Stimulated activated CD4-positive, alpha-beta T cell treated with anti-CD3 and anti-CD28 coated beads, Interleukin-2, amount 100 ng/mL, for 48 hours (primary cell): ENCODE measurements at places on chromosomes 2 and 18.

DNA sequence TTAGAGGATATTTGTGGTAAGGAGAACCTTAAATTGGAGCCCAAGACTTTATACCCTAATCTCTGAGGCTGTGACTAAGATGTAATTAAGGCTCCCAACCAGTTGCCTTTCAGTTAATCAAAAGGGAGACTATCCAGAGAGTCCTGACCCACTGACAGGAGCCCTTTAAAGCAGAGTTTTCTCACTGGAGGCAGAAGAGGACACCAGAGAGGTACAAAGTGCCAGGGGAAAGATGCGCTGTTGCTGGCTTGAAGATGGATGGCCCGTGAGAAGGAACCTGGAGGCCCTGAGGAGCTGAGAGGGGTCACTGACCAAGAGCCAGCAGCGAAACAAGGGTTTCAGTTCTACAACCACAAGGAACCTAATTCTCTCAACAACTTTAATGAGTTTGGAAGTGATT lies 137.3 kb downstream of the TMEM131 start:
- no peak for DNase-seq

GRCh38 chr2:66228128-66228547 lies 206.8 kb upstream of the MEIS1 start:
- DNase-seq = no peak

DNA sequence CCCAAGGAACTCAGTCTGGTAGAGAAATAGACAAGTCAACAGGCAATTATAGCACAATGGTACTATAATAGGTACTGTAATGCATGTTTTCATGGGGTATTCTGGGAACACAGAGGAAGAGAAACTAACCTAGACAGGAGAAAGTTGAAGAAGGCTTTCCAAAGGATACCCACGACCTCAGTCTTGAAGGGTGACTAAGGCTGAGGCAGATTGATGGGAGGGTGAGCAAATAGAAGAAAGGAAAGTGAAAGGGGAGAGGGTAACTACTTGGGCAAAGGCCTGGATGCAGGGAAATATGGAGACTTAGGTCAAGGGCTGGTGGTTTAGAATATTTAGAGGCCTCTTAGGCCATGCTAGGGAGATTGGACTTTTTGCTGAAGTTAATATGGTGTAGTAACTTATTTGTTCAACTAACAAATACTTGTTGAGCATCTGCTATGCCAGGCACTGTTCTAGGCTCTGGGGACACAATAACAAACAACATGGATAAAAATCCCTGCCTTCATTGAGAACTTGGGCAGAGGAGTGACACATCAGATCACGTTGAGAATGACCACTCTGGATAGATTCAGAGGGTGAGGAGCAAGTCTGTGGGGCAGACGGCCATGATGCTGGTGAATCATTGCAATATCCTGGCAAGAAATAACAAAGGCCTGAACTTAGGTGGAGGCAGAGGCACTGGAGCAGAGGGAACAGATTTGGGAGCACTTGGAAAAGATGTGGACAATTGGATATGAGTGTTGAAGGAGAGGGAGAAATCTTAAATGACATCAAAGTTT lies 56.4 kb downstream of the PLB1 start:
- DNase-seq = no peak

DNA sequence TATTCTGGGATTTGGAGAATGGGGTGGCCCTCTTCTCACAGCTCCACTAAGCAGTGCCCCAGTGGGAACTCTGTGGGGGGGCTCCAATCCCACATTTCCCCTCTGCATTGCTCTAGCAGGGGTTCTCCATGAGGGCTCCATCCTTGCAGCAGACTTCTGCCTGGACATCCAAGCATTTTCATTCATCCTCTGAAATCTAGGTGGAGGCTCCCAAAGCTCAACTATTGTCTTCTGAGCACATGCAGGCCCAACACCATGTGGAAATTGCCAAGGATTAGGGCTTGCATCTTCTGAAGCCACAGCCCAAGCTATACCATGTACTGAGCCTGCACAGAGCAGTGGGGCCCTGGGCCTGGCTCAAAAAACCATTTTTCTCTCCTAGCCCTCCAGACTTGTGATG lies 162.4 kb upstream of the CWC22 start:
- no peak for DNase-seq

DNA sequence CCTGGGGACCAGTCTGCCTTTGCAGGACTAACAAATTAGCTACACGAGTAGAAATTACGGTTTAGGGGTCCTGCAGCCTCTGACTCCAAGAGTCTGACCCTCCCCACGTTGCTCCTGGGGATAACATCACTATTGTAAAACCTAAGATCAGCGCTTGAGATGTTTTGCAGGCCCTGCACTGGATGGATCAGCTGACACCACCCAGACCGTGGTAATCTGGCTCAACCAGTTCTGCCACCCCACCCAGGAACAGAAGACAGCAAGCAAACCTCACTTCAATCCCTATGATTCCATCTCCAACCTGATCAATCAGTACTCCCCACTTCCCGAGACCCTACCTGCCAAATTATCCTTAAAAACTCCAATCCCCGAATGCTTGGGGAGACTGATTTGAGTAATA lies 31.7 kb downstream of the NGEF start:
- no peak for DNase-seq

- DNase-seq = no peak
Observed at GRCh38 chr18:67428805-67429204, 87.7 kb downstream of the DSEL start.

DNA sequence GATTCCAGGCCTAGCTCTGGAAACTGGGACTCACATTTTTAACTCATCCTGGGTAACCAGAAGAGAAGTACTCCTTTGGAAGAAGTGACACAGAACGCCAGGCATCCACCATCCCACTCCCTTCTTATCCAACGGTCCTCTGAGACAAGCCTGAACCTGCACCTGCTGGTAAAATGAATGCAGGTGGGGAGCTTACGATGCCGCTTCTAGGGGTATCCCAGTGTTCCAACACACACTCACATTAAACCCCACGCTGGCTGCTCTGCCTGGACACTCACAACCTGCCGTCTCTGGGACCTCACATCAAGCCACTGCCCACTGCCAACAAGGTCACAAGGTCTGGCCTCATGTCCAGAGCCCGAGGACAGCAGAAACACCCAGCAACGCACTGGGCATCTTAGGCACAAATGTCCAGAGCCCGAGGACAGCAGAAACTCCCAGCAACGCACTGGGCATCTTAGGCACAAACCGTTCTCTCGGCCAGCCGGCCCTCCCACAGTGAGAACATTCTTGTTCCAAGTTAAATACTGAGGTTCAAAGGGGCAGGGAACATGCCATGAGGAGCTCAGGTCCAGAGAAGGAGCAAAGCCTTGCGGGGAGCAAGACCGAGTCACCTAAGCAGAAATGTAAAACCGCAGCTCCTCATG lies 9.9 kb downstream of the SLC66A2 start:
- no peak for DNase-seq

DNA sequence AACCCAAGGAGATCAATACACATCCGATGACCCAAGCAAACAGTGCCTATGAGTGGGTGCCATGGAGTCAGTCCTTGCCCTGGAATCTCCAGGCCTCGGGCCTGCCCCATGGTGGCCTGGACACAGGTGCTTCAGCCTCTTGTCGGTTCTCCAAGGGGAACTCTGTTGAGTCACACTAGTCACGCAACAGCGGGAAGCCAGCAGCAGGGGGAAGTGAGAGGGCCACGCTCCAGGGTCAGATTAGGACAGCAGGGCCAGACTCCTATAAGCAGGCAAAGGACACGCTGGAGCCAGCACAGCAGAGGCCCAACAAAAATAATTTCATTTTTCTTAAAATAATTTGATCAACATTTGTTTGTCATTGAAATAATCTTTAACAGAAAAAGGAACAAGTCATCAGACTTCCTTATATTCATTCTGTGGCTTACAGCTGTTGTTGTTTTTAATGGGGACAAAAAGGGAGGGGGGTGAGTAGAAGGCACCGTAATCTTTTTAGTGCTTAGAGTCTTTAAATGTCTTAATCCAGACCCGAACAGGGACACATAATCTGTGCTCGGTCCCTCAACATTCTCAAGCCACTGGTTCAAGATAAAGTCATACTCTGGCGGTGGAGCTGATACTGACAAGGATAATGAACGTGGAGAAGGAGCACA lies 16.4 kb upstream of the ARMC9 start:
- DNase-seq = no peak

GRCh38 chr2:181463588-181463987 lies 6.4 kb downstream of the ITGA4 start:
- DNase-seq = no peak

- DNase-seq = no peak
Observed at GRCh38 chr2:142112757-142113221, 18.0 kb downstream of the LRP1B start.

- no peak for DNase-seq
Observed at GRCh38 chr18:76371301-76372203, 123.5 kb downstream of the ZNF516 start.

- DNase-seq = no peak
Observed at GRCh38 chr2:42951263-42951938, 159.0 kb upstream of the HAAO start.

- no peak for DNase-seq
Observed at GRCh38 chr2:52000151-52000855, 968.4 kb upstream of the NRXN1 start.

- DNase-seq = no peak
Observed at GRCh38 chr2:71250935-71251334, 24.0 kb upstream of the PAIP2B start.

DNA sequence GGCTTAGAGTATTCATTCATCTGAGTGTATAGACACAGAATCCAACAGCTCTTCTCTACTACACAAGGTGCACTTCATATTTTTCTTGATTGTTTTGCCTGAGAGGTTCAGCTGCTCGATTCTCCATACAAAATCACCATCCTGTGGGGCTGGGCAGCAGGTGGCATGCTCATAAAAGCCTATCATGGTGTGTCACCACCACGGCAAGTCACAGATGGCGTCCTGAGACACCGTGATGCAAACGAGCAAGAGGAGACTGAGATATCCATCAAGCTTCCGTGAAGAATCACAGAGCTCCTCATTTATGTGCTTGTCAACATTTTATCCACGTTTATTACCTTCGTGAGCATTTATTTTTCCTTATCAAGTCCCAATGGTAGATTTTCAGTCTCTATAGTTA lies 22.4 kb upstream of the NRP2 start:
- DNase-seq = no peak

DNA sequence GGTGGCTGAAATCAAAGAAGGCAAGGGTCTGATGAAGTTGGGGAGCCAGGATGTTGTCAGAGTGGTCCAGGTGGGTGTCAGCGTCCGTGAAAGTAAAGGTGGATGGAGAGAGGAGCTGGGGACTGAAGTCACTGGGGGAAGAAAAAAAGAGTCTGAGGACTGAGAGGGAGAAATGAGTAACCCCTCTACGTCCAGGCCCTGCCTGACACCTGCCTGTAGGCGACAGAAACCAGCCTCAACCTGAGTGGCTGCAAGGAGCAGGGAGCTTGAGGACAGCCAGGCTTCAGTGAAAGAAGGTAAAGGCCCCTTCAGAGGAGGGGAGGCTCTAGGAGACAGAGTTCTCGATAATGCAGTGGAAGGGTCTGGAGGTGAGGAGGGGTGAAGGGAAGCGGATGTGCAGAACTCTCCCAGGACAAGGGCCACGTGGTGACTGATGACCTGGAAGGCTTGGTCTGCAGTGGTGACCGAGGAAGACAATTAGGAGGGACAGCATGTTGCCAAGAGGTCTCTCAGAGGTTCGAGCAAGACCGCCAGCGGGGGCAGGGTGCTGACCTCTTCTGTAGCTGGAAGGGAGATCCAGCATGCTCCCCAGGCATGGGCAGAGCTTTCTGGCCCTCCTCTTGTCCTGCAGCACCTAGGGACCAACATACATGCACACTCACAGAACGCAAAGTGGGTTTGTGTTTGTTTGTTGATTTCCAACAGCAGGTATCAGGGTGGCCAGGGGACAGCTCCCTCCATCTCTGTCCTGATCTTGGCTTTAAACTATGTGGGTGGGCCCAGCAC lies 86.6 kb upstream of the TMEM247 start:
- no peak for DNase-seq

GRCh38 chr2:52220393-52220792 lies 1188.5 kb upstream of the NRXN1 start:
- no peak for DNase-seq

DNA sequence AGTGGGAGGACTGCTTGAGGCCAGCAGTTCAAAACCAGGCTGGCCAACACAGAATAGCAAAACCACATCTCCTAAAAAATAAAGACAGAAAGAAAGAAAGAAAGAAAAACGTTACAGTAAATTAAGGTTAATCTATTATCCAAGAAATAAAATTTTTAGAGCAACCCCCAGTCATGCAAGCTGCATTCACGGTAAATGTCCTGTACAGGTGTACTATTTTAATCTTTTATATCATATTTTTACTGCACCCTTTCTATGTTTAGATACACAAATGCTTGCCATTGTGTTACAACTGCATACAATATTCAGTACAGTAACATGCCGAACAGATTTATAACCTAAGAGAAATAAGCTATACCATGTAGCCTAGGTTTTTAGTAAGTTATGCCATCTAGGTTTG lies 6.0 kb downstream of the PDIA6 start:
- DNase-seq = no peak

DNA sequence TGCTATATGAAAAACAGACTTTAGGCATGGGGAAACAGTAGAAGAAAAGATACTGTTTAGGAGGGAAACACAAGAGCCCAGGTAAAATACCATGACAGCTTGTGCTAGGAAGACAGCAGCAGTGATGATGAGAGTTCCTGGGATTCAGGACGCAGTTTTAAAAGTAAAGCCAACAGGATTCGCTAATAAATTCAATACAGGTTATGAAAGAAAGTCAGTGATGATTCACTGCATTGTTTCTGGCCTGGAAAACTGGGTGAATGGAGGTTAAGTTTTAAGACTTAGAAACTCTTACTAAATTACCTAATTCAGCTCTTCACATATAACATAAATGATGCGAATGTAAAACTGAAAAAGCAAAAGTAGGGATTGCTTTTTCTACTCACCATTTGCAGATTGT lies 27.9 kb upstream of the RNU4ATAC start:
- DNase-seq = no peak

DNA sequence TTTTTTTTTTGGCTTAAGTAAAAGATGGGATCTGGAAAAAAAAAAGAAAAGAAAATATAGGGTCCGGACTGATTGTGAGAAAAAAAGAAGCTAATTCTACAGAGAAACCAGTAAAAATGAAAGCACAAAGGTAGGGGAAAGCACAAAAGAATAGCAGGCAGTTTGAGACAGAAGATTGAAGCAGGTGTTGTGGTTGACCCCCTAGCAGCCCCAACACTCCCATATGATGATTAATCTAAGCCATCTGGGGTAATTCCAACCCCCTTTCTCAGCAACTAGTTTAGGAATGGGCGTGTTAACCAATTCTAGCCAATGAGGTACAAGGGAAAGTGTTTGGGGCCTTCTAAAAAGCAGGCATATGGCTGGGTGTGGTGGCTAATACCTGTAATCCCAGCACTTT lies 77.0 kb downstream of the MBD2 start:
- no peak for DNase-seq

GRCh38 chr2:3079959-3080948 lies 297.4 kb downstream of the EIPR1 start:
- DNase-seq = no peak

DNA sequence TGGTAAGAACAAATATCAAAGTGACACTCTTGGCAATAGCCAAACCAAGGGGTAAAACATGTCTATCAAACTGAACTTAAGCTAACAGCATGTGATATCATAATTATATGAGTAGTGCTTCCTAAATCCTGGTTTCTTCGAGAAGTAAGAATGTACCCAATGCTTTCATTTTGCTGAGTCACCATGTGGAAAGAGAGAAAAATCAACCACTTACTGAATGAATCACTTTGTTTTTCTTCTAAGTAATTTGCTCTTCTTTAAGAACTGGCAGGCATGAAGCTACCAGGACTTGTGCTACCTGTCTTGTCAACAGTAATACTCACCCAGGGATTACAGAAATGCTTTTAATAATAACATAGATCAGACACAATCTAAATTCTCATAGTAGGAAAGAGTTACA lies 19.0 kb upstream of the DUSP19 start:
- no peak for DNase-seq

- DNase-seq = no peak
Observed at GRCh38 chr2:171792886-171793580, 101.0 kb downstream of the SLC25A12 start.
